Left lung (tissue), 14 donors: ENCODE measurements at places on chromosomes 16 and 17.

DNA sequence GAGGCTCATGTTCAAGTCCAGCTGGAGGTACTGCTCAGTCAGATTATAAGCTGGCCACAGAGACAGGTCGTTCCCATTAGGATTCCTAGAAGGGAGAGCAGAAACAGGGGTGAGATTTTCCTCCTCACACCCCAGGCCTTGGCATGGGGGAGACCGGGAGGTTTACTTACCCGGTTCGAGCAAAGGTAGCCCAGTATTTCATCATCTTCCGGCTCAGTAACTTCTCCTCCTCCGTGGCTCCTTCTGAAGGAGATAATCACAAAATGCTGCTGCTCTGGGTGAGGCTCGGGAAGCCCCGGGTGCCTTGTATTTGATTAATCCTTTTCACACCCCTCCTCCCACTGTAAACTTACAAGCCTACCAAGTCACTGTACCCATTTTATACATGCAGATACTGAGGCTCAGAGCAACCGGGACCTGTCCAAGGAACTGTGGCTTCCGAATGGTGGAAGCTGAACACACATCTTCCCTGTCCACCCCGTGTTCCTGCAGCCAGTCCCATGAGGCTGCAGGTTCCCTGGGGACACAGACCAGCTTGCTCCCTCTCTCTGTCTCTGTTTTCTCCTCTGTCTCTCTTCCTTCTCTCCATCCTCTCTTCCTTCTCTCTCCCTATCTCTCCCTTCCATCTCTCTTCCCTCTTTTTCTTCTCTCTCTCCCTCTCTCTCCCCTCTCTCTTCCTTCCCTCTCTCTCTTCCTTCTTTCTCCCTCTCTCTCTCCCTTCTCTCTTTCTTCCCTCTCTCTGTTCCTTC lies 13.9 kb upstream of the CES1 start:
- DNase-seq: no peak

GRCh38 chr16:19907161-19907992 lies 22.7 kb upstream of the GPRC5B start:
- peak; percentile 44 for DNase-seq

GRCh38 chr16:74922150-74923138 lies 62.5 kb downstream of the WDR59 start:
- peak; percentile 50 for DNase-seq

GRCh38 chr17:30095507-30096244 lies 20.9 kb upstream of the NSRP1 start:
- no peak for DNase-seq

- DNase-seq: no peak
Observed at GRCh38 chr16:83769397-83770008, 38.3 kb upstream of the HSBP1 start.

GRCh38 chr17:21377705-21378396 lies 1.7 kb downstream of the KCNJ12 start:
- DNase-seq: peak; percentile 7

- DNase-seq: no peak
Observed at GRCh38 chr16:5220705-5221104, 123.1 kb upstream of the EEF2KMT start.

DNA sequence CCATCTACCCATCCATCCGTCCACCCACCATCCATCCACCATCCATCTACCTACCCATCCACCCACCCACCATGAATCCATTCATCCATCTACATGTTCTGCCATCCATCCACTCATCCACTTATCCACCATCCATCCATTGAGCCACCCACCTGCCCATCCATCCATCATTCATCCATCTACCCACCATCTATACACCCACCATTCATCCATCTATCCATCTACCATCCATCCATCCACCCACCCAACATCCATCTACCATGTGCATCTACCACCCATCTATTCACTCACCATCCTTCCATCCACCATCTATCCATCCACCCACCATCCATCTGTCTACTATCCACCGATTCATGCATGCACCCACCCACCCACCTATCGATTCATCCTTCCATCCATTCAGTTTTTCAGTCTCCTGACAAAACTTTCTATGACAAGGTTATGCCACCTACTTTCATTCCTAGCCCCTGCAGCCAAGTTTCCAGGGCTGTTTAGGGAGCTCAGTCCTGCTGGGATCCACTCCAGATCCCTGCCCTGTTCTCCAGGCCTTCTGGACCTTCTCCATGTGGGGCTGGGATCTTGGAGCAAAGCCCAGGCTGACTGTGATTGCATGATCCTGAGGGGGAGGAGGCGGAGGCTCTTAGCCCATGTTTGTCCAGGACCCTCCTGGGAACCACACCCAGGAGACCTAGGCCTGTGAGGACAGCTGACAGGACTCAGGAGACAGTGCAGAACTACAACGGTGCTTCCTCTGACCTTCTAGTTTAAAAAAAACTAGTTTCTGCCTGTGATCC lies 27.4 kb downstream of the BCO1 start:
- DNase-seq: peak; percentile 73

DNA sequence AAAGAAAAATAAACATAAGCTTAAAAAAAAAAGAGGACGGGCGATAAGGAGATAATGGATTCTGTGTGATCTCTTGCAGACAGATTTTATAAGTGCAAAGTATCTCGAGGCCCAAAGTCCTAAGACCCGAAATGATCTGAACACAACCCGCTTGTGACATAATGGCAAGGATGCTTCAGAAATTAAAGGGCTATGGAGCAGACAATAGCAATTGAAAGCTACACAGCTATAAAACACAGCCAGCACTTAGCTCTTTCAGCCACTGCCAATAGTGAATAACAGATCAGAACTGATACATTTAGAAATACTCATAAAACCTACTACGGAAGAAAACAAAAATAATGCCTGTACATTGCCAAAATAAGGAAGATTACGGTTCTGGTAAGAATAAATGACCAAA lies 117.5 kb downstream of the ZFHX3 start:
- DNase-seq: no peak

DNA sequence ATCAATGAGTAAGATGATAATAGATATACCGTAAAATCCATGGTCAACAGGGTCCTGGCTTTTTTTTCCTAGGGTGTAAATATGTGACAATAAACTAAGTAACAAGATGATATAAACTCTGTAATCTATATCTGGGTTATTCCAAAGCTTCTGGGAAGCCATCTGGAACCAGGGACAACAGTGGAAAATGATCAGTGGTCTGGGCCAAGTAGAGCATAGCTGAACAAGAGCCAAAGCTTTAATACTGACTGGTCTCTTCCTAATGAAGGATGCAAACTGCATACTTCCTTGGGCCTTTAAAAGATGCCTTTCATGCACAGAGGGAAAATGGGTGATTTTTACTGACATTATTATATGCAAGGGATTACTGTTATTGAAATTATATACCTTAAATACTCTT lies 8.9 kb downstream of the CA10 start:
- no peak for DNase-seq

- DNase-seq: no peak
Observed at GRCh38 chr17:8459107-8459506, 23.4 kb downstream of the NDEL1 start.

GRCh38 chr17:45120558-45120957 lies 11.8 kb downstream of the PLCD3 start:
- no peak for DNase-seq

- DNase-seq: no peak
Observed at GRCh38 chr17:55386796-55387332, 34.8 kb downstream of the MMD start.

GRCh38 chr16:8005096-8005860 lies 585.0 kb downstream of the TMEM114 start:
- no peak for DNase-seq

- peak; percentile 35 for DNase-seq
Observed at GRCh38 chr16:89256651-89257254, 39.2 kb downstream of the ZNF778 start.

DNA sequence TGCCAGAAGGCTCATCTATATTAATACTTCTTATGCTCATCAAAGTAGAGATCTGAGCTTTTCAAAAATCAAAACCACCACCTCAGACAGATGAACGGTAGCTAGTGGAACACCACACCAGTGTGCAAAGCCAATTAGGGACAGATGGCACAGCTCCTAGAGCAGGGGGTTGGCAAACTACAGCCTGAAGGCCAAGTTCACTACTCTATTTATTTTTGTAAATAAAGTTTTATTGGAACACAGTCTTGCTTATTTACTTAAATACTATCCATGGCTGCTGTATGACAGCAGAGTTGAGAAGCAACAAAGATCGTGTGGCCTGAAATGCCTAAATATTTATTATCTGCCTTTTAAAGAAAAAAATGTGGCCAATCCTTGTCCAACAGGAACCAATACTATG lies 56.8 kb downstream of the AMFR start:
- no peak for DNase-seq

- peak; percentile 85 for DNase-seq
Observed at GRCh38 chr17:18033442-18034099, 5.4 kb downstream of the ATPAF2 start.

GRCh38 chr17:3913531-3914311 lies 2.5 kb downstream of the P2RX1 start:
- DNase-seq: peak; percentile 86

DNA sequence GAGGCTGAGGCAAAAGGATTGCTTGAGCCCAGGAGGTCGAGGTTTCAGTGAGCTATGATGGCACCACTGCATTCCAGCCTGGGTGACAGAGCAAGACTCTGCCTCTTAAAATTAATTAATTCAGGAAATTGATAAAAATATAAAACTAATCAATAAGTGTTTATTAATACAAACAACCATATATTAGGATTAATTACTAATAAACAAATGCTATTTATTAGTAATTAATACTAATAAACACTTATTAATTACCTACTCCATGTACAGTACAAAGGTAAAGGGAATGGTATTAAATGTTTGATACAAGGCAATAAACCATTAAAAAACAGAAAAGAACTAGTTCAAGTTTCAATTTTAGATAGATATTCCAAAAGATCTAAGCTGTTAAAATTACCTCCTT lies 119.2 kb upstream of the C17orf78 start:
- DNase-seq: no peak

DNA sequence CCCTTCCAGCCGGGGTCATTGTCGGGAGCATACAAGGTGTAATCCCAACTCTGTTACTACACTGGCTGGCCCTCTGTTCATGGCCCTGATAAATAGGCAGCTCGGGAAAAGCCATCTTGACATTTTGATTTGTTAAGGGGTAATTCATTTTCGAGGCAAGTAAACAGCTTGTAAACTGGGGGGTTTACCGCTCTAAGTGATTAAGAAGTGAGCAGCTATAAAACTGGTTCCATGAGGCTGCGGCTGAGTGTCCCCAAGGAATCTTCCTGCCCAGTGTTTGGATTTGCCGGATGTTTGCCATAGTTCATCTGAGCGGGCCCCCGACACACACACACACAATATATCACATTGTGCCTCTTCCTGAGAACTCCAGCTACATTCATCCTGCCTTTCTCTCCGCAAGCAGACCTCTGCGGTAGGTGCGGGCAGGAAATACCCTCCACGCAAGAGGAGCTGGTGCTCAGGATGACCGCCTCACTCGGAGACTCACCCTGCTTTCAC lies 92.2 kb downstream of the SOCS1 start:
- no peak for DNase-seq
